ENCODE measurements at places on chromosomes 2 and 18.
A peak's percentile ranks its signal among the peaks of the same experiment; 100 is the strongest.

- no peak overlapping the region for H3K4me3 ChIP-seq
- no peak overlapping the region for H3K27ac ChIP-seq
- DNase-seq = peak; percentile 95
Measured at GRCh38 chr2:67846370-67847070, 216.3 kb downstream of the C1D start.

GRCh38 chr2:191026377-191026776 lies 12.4 kb upstream of the STAT1 start:
- no peak for DNase-seq
- no peak overlapping the region for H3K4me3 ChIP-seq
- H3K4me1 ChIP-seq = no peaks in the 10 kb centered on the region
- H3K27me3 ChIP-seq = no peaks in the 10 kb centered on the region

GRCh38 chr2:222707102-222707688 lies 35.7 kb downstream of the MOGAT1 start:
- no peaks in the 10 kb centered on the region for H3K27me3 ChIP-seq
- no peaks in the 10 kb centered on the region for H3K36me3 ChIP-seq
- no peak overlapping the region for H3K4me3 ChIP-seq

- DNase-seq = no peak
- no peak overlapping the region for H3K27ac ChIP-seq
- H3K4me3 ChIP-seq = no peak overlapping the region
- no peaks in the 10 kb centered on the region for H3K27me3 ChIP-seq
- no peaks in the 10 kb centered on the region for H3K4me1 ChIP-seq
Measured at GRCh38 chr18:72612894-72613533, 68.9 kb upstream of the CBLN2 start.

- H3K27me3 ChIP-seq = no peaks in the 10 kb centered on the region
- H3K4me3 ChIP-seq = no peak overlapping the region
- no peak for DNase-seq
- H3K4me1 ChIP-seq = no peaks in the 10 kb centered on the region
- no peaks in the 10 kb centered on the region for H3K36me3 ChIP-seq
- H3K27ac ChIP-seq = no peak overlapping the region
Measured at GRCh38 chr2:96091141-96091710, 25.1 kb downstream of the ADRA2B start.

DNA sequence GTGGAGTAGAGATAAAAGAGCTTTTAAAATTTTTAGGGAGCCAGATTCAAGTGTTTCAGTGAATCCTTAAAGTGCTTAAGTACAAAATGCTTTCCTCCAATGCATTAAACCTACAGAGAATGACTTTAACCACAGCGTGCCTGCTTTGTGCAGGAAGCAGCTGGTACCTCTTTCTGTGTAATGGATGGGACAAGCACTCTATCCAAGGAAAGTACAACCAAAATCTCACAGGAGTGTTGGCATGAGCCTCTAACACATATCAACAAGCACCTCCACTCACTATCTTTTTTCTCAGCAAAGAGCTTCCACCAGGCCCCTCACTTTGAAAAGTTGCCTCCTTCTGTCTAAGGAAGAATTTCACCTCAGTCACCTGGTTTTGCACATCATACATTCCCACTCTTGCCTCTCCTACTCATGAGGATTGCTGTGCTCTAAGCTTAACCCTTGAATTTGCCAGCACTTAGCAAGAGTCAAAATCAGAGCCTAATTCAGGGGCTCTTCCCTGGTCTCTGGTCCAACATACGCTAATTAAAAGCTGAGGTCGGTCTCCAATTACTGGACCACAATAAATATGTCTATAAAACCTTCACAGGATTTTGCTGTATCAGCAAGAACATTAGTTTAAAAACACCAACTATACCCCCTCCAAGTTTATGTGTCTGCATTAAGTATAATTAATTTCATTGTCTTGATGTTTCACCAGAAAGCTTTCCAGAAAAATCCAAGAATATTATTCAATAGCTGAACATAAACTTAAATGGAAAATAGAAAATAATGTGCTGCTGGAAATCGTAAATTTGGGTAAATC lies 68.9 kb downstream of the ZNF521 start:
- no peaks in the 10 kb centered on the region for H3K27me3 ChIP-seq
- no peak overlapping the region for H3K4me3 ChIP-seq
- H3K27ac ChIP-seq = no peak overlapping the region
- H3K4me1 ChIP-seq = peaks cover 13% of the 10 kb centered on the region
- DNase-seq = no peak

DNA sequence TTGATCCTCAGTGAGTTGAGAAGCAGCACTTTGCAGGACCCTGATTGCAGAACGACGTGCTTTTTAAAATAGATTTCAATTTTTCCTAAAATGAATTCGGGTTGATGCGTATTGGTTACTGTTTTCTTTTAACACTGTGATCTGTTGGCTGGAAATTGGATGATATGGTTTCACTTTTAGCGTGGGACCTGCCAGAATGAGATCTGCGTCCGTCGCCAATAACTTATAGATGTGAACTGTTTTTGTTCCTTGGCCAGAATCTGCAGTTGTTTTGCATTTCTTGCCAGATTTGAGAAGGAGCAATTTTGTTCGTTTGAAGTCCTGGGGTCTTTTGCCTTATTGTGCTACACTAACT lies 703 bp downstream of the UGGT1 start:
- H3K27ac ChIP-seq = no peak overlapping the region
- no peaks in the 10 kb centered on the region for H3K4me1 ChIP-seq
- DNase-seq = peak; percentile 31
- peaks cover 6% of the 10 kb centered on the region for H3K36me3 ChIP-seq
- no peaks in the 10 kb centered on the region for H3K27me3 ChIP-seq

- H3K27me3 ChIP-seq = no peaks in the 10 kb centered on the region
- no peak overlapping the region for H3K4me3 ChIP-seq
- DNase-seq = no peak
- peaks cover 31% of the 10 kb centered on the region for H3K4me1 ChIP-seq
- H3K27ac ChIP-seq = peak overlapping the region; percentile 74
Measured at GRCh38 chr2:219460424-219460926, 25.8 kb downstream of the SPEG start.

DNA sequence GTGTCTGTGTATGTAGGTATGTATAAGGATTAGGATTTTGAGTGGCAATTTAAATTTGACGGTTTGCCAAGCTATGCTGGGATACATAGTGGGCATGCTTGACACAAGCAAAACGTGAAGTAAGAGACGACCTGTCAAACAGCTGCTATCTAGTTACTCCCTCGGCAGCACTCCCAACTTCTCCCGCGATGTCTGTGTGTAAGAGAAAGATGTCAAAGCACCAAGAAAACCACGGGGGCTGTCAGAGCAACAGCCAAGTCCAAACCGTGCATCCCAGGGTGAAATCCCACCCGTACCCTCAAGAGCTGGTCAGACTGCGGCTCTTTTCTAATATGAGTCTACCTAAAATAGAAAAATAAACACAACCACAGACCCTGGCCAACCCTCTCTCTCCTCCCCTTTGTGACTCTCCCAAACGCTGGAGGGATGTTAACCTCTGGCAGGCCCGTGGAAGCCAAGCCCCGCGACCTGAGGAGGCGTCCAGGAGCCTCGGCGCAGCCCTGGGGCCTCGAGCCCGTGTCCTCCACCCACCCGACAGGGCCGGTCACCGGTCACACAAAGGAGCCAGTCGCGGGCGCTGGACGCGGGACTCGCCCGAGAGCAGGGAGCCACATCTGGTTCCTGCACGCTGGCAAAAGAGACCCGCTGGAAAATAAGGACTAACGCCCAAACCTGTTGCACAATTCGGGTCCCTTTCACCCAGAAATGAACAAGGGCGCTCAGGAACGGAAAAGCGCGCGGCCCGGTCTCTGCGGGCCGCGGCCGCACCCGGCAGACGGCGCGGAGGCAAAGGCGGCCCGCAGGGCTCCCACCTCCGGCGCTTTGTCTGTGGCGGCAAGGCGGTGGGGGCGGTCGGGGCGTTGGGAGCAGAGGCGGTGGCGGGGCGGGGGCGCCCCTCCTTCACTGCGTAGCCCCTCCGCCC lies 925 bp downstream of the SESTD1 start:
- H3K27me3 ChIP-seq = no peaks in the 10 kb centered on the region
- DNase-seq = peak; percentile 32
- H3K4me1 ChIP-seq = peaks cover 6% of the 10 kb centered on the region
- no peaks in the 10 kb centered on the region for H3K36me3 ChIP-seq

All from trophoblast cell (in vitro differentiated cells and primary cell).